Fibroblast of skin of left biceps (primary cell): ENCODE measurements at places on chromosomes 7 and 10.

DNA sequence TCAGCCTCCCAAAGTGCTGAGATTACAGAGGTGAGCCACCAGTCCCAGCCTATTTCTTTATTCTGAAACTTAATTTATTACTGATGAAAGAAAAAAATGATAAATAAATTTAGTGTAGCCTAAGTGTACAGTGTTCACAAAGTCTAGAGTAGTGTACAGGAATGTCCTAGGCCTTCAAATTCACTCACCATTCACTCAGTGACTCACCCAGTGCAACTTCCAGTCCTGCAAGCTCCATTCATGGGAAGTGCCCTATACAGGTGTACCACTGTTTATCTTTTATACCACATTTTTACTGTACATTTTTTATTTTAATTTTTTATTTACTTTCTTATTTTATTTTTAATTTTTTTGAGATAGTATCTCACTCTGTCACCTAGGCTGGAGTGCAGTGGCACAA, 12.2 kb downstream of the MRLN start:
- DNase-seq = no peak

DNA sequence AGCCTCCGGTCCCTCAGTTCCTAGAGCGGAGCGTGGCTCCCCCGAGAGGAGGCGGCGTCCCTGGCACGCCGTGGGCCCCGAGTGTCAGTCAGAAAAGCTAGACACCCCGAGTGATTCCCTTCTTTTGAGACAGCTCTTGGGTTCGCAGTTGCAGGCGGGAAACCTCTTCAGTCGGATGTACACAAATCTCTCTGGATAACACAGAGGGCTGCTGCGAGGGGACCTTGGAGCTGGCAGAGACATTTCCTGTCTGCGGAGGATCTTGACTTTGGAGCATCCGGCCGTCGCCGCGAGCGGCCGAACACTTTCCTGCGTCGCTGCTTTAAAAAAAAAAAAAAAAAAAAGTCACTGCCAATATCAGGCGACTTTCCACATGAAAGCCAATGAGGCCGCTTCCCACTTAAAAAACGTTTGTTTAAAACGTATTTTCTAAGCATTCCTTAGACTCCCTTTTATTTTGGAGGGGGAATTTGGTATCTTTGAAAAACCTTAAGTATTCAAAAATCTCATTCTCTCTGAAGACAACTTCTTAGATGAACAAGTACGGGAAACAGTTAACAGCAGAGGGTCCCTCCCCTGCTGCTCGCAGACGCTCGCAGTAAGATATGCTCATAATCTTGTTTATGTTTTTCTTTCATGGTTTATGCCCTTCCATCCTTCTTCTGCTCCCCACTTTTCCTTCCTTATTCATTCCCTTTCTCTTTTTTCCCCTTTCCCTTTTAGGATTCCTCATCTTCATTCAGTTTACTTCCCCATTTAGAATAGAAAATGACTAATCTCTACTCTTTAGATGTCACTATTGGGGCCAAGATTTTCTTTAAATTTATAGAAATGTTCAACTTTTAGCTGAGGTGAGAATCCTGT, 10.0 kb downstream of the HHEX start:
- no peak for DNase-seq

DNA sequence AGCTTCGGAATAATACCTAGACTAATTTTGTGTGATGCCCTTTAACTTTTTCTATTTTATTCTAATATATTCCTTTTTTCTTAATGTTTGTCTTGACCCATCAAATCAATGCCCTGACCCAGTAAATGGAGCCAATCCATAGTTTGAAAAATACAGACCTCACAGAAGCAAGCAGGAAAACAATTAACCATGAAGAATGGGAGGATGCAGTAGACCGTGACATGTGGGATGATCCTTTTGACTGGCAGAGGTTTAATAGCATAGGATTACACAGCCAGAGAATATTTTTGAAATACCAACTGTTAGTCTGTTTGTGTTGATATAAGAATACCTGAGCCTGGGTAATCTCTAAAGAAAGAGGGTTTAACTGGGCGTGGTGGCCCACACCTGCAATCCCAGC, 142.6 kb upstream of the NEBL start:
- DNase-seq = no peak

DNA sequence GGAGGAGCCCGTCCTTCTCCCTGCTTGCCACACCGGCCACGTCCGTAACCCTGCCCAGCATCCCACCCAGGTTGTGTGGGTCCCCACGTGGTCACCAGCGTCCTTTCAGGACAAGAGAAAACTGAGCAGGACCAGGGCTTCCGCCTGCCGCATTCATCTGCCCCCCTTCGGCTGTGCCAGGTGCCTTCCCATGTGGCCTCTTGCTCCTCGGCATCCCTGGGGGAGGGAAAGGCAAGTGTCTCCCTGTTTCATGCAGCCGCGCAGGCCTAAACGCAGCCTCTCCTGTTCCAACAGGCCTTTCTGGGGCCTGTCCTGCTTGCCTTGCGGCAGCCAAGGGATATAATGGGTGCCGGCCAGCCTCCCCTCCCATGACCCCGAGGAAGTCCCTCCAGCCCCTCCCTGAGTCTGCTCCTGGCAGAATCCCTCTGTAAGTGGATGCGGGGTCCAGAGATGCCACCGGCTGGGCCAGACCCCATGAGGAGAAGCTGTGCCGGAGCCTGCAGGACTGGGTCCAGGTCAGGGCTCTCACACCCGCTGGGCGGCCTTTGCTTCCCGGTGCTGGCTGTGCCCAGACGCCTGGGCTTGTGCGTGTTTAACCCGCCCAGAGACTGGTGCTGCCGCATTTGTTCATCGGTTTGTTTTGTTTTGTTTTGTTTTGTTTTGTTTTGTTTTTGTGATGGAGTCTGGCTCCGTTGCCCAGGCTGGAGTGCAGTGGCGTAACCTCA, 23.1 kb downstream of the SHH start:
- no peak for DNase-seq

GRCh38 chr10:63751836-63752235, 230.6 kb downstream of the REEP3 start:
- DNase-seq = no peak

- no peak for DNase-seq
Observed at GRCh38 chr7:31054608-31055278, 2.6 kb downstream of the ADCYAP1R1 start.

DNA sequence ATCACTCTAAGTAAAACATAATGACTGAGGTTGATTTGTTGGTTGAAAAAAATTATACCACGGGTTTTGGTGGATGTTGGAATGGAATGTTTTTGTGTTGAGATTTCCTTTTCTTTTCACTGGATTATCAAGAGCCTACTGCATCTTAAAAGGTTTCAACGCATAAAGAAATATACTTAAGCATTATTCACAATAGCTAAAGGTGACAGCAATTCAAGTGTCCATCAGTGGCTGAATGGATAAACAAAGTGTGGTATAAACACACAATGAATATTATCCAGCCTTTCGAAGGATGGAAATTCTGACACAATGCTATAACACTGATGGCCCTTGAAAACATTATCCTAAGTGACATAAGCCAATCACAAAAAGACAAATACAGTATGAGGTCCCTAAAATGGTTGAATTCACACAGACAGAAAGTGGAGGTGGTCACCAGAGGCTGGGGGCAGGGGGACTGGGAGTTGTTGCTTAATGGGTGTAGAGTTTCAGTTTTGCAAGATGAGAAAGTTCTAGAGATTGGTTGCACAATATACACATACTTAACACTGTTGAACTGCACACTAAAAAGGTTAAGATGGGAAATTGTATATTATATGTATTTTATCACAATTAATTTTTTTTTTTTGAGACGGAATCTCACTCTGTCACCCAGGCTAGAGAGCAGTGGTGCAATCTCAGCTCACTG, 122.3 kb downstream of the NRP1 start:
- DNase-seq = no peak

DNA sequence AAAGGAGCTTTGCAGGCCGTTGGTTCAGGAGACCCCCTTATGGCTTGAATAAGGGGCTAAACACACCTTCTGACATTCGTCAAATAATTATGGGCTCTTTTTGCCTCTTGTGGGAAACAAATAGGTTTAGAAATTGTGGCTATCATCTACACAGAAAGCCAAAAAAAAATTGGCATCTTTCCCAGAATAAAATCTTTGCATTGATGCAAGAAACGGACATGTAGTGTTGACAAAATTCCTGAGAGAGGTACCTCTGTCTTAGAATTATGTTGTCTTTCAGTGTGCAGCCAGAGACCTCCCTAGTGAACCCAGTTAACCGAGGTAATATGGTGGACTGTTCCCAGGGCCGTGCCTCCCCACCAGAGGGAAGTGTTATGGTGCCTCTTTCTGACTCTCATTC, 283.9 kb downstream of the SDHAF3 start:
- DNase-seq = no peak

DNA sequence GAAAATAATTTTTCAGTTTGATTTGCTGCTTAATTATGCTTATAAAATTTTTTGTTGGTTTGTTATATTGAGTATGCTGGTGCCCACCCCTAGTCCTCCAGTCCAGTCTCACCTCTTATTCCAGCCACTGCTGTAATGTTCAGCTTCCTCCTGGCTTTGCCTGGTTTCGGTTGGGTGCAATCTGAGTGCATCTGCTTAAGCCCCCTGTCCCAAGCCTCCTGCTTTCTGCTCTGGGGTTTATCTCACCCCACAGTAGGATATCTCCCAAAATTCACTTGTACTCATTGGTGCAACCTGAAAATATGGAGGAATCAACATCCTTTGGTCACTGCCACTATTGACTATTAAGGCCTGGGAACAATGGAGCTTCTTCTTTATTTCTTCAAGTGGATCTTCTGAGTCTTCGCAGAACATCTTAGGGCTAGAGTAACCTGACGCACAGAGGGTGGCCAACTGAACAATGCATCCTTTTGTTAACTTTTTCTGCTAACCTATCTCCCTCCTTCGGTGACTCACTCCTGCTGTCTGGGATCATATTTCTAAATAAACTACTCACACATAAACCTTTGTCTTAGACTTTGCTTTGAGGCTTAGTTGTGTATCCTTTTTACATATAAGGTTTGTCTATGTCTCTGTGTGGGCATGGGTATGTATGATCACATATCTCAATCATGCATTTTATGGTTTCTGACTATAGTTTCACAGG, 19.1 kb upstream of the SOSTDC1 start:
- no peak for DNase-seq
